Thoracic aorta (tissue), 2 donors: ENCODE measurements at places on chromosomes 4 and X.

GRCh38 chr4:52983563-52984303, 121.6 kb downstream of the RASL11B start:
- no peak for DNase-seq

DNA sequence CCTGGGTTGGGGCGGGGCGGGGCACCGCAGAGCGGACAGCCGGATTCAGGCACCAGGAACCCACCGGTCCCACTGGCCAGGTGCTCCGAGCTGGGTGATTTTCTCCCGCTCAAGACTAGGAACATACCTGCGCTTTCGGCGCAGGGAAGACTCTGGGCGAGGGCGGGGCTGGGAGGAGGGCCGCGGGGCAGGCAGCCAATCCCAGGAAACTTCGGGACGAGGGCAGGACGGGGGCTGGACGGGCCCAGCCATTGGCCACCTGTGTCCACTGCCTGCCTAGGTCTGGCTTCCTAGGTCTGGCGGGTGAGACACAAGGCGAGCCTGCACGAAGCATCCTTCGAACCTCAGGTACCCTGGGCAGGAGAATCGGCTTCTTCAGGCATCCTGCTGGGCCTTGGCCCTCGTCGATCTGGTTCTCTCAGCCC, 274 bp upstream of the ERVMER34-1 start:
- no peak for DNase-seq

DNA sequence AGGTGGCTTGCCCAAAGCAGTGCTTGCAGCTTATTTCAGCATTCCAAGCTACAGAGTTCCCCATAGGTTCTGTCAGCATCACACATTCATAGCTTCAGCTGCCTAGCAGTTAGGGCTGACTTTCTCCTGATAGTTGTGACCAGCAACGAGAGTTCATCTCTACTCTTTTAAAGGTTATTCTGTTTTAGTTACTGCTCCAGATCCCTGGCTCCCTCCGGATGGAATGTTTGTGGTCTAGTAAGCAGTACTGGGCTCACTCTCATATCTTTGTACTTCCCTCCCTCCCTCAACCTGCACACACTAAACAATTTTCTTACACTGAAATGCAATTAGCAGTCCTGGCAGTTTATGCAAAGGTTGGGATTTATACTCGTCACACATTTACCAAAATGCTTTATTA, 43.9 kb downstream of the PTTG2 start:
- DNase-seq, result no peak

- DNase-seq, result no peak
These were observed 124.5 kb upstream of the HCCS start for GRCh38 chrX:10986616-10987015.

- DNase-seq, result no peak
These were observed 129.8 kb downstream of the GUCY2F start for GRCh38 chrX:109352066-109352588.

DNA sequence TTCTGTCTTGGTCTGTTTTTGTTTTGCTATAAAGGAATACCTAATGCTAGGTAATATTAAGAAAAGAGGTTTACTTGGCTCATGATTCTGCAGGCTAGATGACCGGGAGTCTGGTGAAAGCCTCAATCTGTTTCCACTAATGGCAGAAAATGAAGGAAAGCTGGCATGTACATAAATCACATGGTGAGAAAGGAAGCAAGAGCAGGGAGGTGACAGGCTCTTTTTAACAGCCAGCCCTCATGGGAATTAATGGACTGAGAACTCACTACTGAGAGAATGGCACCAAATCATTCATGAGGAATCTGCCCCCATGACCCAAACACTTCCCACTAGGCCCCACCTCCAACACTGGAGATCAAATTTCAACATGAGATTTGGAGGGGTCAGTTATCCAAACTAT, 27.6 kb downstream of the SATL1 start:
- DNase-seq, result no peak

DNA sequence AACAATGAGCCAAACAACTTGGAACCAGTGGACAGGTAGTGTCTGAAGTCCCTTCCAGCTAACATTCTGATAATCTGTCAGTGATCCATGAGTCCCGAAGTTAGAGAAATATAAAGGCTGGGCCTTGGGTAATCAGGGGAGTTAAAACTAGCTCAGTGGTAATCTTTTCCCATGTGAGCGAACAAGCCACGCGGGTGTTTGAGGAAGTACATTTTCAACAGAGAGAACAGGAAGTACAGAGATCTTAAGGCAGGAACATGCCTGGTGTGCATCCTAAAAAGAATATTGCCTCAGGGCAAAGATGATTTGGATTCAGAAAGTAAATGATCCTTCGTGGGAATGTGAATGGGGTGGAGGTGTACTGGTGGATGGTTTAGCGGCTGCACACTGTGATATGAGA, 42.9 kb downstream of the FNIP2 start:
- no peak for DNase-seq

DNA sequence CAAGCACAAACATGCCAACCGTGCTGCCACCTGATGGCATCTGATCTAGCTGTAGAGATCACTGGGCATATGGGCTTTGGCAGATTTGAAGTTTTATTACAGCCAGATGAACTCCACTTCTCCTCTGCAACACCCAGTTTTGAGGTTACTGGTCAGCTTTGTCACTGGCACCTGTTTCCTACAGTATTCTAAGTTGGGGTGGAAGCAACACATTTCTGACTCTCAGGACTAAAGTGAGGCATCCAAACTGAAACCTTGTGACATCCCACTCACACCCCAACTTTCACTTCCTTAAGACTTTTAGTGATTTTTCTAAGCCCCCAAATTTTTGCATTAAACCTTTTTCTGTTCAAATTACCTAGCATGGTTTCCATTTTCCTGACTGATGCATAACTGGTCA, 115.1 kb upstream of the PCDH18 start:
- DNase-seq, result no peak

DNA sequence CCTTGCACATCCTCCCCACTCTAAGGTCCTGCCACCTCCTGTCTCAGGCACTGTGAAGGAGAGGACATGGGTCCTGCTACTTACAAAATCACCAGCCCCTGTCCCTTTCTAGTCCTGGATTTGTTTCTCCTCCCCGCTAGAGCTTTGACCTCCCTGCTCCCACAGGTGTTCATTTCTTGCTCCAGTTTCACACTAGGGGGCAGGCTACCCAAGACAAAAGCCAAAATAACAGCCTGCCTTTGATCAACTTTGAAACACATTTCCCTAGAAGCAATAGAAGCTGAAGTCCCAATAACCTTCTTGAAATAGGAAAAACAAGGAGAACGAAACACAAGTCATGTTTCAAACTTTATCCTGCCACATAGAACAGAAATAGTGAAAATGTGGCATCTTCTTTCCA, 164.4 kb downstream of the QDPR start:
- DNase-seq, result no peak

- DNase-seq, result no peak
These were observed 574.0 kb upstream of the GALNTL6 start for GRCh38 chr4:171239196-171239595.

DNA sequence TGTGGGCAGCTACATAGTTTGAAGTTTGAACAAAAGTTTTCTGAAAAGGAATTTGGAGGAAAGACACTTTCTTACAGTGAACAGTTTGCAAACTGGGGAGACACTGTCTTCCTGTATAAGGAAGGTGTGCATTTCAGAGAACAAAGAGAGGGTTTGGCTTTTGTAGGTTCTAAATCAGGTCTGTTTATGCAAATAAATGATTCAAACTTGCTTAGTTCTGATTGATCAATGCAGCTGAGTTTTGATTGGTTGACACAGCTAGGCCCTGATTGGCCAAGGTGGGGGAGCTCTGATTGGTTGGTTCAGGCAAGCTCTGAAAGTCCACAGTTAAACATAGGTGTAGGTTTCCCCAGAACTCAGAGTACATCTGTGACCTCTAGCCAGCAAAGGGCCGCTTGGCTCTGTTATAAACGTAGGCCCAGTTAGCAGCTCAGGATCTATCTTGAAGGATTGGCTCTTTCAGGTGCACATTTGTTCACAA, 63.0 kb upstream of the ENPP6 start:
- DNase-seq, result no peak

- no peak for DNase-seq
These were observed 2.9 kb downstream of the HCFC1 start for GRCh38 chrX:153968754-153969124.

DNA sequence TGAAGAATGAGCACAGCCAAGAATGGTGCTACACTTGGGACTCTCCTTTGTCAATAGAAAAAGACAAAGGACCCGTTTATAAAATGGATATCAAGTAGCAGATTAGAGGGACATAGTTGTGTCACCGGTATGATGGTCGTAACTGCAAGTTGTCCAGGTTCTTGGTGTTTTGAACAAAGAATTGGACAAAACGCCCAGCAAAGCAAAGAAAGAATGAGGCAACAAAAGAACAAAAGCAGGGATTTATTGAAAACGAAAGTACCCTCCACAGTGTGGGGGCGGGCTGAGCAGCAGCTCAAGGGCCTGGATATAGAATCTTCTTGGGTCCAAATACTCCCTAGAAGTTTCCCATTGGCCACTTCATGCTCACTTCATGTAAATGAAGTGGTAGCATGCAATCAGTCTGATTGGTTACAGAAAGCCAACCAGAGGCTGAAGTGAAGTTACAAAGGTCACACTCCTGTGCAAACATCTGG, 54.7 kb downstream of the SHROOM3 start:
- DNase-seq, result no peak

- no peak for DNase-seq
These were observed 113.0 kb upstream of the VAMP7 start for GRCh38 chrX:155767876-155768769.

- DNase-seq, result no peak
These were observed 4.5 kb upstream of the CXCL9 start for GRCh38 chr4:76011700-76012387.

GRCh38 chrX:10175319-10175871, 18.6 kb downstream of the CLCN4 start:
- DNase-seq, result no peak

GRCh38 chr4:183909187-183909586, 4.1 kb downstream of the STOX2 start:
- no peak for DNase-seq

DNA sequence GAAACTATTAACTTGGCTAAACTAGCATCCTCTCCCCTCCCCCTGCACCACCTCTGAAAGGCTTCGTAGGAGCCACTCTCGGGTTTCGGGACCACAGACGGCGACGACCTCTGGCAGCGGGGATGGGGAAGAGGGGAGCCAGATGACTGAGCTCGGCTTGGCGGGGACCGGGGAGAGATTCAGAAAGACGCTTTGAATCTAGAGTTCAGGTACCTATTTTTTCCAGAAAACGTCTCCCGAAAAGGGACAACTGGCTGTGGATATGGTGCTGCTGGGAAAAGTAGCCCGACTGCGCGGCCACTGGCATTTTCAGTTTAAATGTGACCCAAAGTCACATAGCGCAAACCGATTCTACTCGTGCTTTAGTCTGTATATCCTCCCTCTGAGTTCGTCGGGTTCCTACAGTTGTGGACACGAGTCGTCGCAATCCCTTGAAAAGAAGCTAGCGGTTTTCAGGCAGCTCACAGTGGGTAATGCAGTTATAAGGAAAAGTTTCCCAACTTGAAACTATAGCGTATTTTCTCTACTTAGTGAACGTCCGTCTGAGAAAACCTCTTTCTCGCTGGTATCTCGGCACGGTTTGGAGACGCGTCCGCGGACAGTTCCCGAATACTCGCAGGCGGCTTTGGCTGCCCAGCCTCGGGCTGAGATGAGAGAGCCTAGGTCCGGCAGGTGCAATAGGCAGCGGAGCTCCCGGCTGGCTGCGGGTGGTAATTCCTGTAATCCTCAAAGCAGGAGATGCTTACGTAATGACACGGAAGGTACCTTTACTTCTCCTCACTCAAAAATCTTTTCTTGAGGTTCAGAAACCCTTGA, 1.3 kb downstream of the PARM1 start:
- DNase-seq, result no peak

- no peak for DNase-seq
These were observed 45.9 kb upstream of the GPC4 start for GRCh38 chrX:133461231-133461630.

DNA sequence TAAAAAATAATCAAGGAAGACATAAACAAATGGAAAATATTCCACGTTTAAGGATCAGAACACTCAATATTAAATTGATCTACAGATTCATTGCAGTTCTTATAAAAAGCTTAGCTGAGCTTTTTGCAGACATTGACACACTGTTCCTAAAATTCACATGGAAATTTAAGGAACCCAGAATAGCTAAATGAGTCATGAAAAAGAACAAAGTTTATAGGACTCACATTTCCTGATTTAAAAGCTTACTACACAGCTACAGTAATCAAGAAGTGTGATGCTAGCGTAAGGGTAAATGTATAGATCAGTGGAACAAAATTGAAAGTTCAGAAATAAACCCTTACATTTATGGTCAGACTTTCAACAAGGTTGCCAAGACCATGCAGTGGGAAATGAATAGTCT, 33.1 kb downstream of the NSUN7 start:
- DNase-seq, result no peak

DNA sequence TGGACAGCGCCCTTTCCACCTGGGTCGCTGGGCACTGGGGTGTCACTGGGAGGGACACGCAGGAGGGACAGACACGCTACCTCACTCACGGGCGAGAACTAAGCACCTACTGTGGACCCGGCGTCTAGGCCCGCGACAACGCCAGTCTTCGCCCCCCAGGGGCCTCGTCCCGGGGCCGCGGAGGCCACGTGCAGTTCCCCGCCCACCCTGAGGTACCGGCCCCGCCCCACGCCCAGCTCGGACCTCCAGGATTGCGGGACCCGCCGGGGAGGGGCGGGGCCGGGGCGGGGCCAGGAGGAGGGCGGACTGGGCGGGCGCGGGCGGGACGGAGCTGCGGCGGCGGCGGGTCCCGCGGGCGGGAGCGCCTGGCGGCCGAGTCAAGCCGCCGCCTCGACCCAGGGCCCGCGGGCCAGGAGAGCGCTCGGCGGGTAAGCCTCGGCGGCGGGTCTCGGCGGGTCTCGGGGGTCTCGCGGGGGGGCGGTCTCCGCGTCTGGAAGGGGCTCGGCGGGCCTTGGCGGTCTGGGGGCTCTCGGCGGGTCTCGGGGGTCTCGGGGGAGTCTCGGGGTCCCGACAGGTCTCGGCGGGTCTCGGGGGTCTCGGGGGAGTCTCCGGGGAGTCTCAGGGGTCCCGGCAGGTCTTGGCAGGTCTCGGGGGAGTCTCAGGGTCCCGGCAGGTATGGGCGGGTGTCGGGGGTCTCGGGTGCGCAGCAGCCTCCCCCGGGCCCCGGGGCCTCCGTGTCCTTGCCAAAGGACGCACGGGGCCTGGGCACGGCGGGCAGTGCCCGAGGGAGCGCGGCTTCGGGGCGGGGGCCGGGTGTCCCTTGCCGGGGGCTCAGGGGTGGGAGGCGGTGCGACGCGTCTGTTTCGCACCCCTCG, at the start of gene SH3BP2:
TSS of gene SH3BP2 (plus strand) at position 375 of the 875 bp plus-strand sequence. CDS start 27,533 bp downstream, outside the sequence.
- DNase-seq, result no peak

- DNase-seq, result no peak
These were observed 18.8 kb downstream of the SRPX2 start for GRCh38 chrX:100662796-100663195.

- no peak for DNase-seq
These were observed 7.1 kb downstream of the MGST2 start for GRCh38 chr4:139672732-139673131.

GRCh38 chr4:122588453-122589238, 32.2 kb downstream of the IL21 start:
- DNase-seq, result no peak

- DNase-seq, result no peak
These were observed 1310.8 kb upstream of the AGA start for GRCh38 chr4:178752954-178753525.

GRCh38 chr4:144734522-144734921, 88.6 kb downstream of the HHIP start:
- DNase-seq, result no peak

GRCh38 chr4:5381961-5382441, 326.4 kb downstream of the EVC2 start:
- DNase-seq, result no peak
